Activated CD4-positive, alpha-beta T cell treated with anti-CD3 and anti-CD28 coated beads for 36 hours (primary cell): ENCODE measurements at places on chromosomes 6 and 20.

- DNase-seq, result no peak
Observed at GRCh38 chr20:5999783-6000182, 49.3 kb downstream of the MCM8 start.

GRCh38 chr6:149242883-149243282 lies 74.6 kb upstream of the TAB2 start:
- no peak for DNase-seq

DNA sequence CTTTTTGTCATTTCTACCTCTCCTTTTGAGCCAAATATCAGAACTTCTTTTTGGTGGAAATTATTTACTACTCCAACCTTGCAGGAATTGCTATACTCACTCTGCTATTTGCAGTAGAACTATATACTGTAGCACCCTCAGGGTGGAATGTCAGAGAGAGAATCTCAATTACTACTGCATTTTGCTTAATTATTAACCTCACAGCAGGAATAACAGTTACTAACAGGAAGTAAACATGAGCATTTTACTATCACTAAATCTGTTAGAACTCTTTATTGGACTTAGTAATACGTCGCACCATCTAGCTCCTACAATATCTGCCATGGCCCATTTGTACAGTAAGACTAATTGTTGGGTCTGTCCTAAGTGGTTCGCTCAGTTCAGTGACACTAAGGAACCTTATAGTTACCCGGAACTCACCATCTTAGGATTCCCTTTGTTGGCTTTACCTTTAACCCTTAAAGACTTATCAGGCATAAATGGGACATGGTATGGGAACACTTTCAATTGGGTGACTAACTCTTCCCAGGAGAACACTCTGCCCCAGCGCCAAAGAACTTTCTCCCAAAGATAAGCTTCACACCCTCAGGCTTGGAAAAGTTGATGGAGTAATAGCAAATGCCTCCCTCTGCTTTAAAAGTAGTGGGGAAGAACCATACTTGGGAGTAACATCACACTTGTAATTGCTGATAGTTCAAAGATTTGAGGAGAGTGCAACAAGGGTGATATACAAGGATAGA lies 38.8 kb downstream of the PLN start:
- no peak for DNase-seq

GRCh38 chr6:129133770-129134192 lies 250.8 kb downstream of the LAMA2 start:
- no peak for DNase-seq

DNA sequence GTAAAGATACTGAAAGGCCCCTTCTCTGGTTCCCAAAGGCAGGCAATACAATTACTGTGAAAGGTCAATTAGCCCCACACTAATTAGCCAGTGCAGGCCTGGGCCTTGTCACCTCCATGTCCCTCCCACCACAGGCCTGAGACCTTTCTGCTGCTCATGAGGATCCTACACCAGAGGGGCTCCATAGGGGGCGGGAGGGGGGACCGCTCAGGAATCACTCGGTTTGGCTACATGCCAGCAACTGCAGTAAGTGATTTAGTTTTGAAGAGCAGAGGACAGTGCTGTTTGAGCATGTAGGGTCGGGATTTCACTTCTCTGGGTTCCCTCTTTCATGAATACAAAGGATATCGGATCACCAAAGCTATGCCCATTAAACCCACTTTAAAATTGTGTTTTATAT lies 455.6 kb downstream of the PRKN start:
- no peak for DNase-seq

- DNase-seq, result no peak
Observed at GRCh38 chr20:25325073-25325472, 65.6 kb downstream of the ABHD12 start.

DNA sequence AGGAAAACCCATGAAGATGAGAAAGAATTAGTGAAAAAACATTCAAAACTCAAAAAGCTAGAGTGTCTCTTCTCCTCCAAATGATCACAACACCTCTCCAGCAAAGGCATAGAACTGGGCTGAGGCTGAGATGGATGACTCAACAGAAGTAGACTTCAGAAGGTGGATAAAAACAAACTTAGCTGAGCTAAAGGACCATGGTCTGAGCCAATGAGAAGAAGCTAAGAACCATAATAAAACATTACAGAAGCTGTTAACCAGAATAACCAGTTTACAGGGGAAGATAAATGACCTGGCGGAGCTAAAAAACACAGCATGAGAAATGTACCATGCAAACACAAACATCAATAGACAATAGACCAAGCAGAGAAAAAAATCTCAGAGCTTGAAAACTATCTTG lies 904.1 kb upstream of the MANEA start:
- no peak for DNase-seq

GRCh38 chr6:14452567-14453527 lies 335.3 kb downstream of the CD83 start:
- peak; percentile 85 for DNase-seq

- DNase-seq, result peak; percentile 64
Observed at GRCh38 chr20:51014797-51015722, 7.8 kb downstream of the KCNG1 start.

DNA sequence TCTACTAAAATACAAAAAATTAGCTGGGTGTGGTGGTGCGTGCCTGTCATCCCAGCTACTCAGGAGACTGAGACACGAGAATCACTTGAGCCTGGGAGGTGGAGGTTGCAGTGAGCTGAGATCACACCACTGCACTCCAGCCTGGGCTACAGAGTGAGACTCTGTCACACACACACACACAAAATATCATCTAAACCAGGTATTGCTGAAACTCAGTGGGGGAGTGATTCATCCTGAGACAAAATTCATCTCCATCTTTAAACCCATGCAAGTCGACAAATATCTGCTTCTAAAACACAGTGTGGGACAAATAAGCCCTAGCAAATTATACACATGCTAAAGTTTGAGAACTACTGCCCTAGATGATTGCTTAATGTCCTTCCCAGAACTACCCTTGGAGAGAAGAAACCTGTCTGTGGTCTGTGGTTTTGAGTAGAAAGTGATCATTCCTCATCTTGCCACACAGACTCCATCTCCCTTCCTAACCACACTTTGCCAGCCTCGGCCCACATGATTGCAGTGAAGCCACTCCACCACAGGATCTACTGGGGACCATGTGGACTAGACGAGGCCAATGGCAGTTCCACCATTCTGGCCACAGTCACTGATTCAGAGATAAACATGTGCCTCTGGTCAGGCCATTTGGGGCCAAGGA lies 130.3 kb downstream of the OPRM1 start:
- peak; percentile 53 for DNase-seq

DNA sequence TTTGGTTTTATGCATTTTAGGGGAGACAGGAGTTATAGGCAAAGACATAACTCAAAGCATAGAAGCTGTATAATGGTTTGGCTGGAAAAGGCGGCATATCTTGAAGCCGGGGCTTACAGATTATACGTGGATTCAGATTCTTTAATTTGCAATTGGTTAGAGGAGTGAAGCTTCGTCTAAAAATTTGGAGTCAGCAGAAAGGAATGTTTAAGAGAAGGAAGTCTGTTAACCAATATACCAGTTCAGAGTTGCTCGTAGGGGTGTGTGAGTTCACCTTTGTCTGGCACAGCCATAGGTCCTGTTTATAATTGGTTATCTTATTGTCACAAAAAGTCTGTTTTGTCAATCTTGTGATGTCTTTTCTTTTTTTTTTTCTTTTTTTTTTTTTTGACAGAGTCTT lies 8.9 kb downstream of the ARHGAP40 start:
- DNase-seq, result no peak

- DNase-seq, result no peak
Observed at GRCh38 chr6:29746846-29747687, 23.8 kb downstream of the HLA-F start.

- no peak for DNase-seq
Observed at GRCh38 chr6:87100216-87100615, 5.3 kb upstream of the CGA start.

DNA sequence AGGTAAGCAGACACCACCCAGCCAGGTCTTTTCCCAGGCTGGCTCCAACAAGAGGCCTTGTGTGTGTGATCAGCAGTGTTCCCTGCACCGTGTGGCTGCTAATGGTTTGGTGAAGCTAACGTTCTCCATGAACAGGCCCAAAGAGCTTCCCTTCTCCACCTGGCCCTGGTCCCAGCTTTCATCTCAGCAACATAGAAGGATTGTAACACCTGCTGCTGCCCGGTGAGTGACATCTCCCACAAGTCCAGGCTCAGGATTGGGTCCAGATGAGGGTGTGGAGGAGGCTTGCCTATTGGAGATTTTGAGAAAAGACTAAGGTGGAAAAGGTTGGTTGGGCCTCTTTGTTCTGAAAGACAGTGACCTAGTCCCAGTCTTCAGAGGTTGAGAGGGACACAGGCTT lies 89.6 kb downstream of the TMEM242 start:
- no peak for DNase-seq

GRCh38 chr6:126722411-126722810 lies 382.5 kb downstream of the CENPW start:
- no peak for DNase-seq

GRCh38 chr6:168417679-168418557 lies 23.1 kb upstream of the SMOC2 start:
- no peak for DNase-seq

DNA sequence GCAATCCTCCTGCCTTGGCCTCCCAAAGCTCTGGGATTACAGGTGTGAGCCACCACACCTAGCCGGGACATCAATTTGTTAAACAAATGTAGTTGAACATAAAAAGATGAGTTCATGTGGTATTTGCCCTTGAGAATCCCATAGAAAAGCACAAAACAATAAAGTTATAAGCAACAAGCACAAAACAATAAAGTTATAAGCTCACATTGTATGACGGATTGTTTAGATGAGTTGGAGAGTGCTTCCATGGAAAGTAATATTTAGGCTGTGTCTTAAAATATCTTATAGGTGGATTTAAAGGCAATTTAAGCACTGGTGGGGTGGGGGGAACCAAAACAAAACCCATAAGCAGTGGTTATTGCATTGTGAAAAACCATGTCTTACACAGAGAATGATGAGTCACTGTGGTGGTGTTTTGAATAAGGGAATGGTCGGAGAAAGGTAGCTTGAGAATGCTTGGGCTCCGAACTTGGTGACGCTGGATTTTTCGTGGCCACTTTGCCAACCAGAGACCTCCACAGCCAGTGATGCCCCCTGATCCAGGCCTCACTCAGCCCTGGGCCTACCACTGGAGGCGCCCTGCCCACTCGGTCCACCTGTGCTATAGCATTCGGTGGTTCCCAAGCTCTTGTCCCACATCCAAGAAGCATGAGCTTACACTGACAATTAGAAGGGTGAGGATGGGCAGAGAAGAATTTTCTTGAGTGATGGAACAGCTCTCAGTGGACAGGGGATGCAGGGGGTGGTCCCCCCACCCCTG lies 256.0 kb downstream of the CDKAL1 start:
- DNase-seq, result no peak

DNA sequence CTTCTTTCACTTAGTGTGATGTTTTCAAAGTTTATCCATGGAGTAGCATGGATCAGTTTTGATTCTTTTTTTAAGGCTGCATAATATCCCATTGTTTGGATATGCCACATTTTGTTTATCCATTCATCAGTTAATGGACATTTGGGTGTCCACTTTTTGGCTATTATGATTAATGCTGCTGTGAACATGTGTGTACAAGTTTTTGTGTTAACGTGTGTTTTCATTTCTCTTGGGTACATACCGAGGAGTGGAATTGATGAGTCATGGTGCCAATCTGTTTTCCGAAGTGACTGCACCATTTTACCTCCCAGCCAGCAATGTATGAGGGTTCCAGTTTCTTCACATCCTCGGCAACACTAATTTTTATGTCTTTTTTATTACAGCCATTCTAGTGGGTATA lies 78.4 kb upstream of the CCDC28A start:
- no peak for DNase-seq

- DNase-seq, result no peak
Observed at GRCh38 chr6:11650711-11651110, 113.2 kb downstream of the TMEM170B start.

- no peak for DNase-seq
Observed at GRCh38 chr6:56021943-56022342, 146.6 kb upstream of the BMP5 start.

DNA sequence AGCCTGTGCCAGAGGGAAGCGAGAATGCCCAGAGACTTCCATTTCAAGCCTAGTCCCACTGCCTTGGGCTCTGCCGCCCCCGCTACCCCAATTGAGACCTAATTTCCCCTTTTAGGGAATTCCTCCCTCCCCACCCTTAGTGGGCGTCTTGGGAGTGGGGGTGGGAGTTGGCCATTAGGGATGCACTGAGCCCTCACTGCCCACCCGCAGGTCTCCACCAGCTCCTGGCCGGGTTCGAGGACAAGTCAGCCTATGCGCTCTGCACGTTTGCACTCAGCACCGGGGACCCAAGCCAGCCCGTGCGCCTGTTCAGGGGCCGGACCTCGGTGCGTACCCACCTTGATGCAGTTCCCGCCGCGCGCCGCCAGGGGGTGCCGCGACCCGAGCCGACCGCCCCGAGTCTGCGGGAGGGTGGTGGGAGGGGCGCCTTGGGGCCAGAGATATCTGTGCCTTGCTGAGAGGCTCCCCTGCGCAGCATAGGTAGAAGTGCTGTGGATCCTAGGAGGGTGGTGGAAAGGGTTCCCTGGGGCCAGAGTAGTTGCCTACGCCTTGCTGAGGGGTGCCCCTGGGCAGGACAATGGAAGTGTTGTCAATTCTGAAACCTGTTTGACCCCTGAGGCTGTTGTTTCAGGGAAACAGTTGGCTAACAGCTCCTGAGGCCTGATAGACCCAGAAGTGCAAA lies 9.2 kb downstream of the ITPA start:
- peak; percentile 86 for DNase-seq

GRCh38 chr6:69791065-69791471 lies 5.7 kb downstream of the LMBRD1 start:
- no peak for DNase-seq

- DNase-seq, result no peak
Observed at GRCh38 chr20:20691477-20692235, 20.8 kb downstream of the RALGAPA2 start.

DNA sequence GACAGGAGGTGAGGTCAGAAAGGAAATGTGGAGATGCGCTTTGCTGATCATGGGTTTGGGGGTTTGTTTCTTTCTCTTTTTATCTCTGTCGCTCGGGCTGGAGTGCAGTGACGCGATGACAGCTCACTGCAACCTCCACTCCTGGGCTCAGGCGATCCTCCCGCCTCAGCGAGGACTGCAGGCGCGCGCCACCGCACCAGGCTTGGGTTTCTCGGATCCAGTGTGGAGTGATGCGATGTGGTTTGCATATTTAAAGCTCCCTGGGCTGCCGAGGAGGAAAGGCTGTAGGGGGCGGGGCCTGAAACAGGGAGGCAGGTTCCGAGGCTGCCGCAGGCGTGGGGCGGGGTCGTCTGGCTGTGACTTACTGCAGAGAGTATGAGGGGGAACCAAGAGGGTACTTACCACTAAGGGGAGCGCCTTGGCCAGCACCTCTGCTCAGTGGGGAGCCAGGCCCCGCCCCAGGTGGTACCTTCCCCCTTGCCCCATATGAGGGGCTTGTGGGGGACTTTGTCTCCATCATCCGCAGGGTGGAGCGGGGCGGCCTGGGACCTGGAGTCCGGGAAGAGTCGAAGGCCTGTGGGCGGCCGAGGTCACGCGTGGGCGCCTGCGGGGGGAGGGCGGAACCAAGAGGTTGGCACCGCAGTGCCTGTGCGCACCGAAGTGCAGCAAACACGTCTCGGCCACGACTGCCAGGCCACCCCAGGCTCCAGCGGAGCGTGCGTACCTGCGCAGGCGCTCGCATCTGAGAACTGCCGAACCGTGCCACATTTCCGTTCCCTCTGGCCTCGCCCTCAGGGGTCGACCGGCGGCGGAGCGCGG lies 12.7 kb upstream of the BAK1 start:
- peak; percentile 68 for DNase-seq
